ENCODE measurements at places on chromosomes 12 and 14.

DNA sequence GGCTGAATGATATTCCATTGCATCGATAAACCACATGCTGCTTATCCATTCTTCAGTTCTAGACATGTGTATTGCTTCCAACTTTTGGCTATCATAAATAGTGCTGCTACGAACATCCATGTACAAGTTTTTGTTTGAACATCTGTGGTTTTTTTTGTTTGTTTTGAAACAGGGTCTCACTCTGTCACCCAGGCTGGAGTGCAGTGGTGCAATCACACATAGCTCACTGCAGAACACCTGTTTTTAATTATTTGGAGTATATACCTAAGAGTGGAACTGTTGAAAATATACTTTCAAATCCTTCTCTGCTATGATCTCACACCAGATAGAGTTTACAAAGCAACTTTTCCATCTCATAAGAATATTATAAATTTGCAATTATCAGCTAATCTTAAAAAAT lies 124.2 kb downstream of the TTC7B start:
- no peak for DNase-seq

DNA sequence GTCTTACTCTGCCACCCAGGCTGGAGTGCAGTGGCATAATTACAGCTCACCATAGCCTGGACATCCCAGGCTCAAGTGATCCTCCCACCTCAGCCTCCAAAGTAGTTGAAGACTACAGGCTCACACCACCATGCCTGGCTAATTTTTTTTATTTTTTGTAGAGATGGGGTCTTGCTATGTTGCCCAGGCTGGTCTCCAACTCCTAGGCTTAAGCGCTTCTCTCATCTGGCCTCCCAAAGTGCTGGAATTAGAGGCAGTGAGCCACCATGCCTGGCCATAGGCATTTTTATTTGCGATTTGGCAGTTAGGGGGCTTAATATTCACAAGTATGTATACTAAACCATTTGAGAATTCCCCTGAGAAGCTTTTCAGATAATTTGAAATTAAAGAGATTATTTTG lies 19.1 kb downstream of the PNMA1 start:
- no peak for DNase-seq

DNA sequence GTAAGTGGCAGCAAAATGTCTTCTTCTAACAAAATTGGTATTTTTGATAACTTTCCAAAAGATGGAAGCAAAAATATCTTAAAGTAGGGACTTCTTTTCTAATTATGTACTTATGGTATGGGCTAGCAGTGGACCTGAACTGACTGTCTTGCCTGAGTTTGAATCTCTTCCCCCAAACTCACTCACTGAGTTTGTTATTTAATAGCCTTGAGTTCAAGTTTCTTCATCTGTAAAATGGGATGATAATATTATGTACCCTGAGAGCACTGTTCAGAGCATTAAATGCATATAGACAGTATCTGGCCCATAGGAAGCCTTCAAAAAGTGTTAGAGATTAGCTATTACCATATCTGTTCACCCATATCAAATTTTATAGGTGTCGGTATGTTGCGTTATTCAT lies 210.4 kb upstream of the NUDT4 start:
- no peak for DNase-seq

GRCh38 chr14:103143506-103143905 lies 20.2 kb downstream of the TNFAIP2 start:
- no peak for DNase-seq

GRCh38 chr14:93688820-93689219 lies 99.5 kb downstream of the PRIMA1 start:
- no peak for DNase-seq

DNA sequence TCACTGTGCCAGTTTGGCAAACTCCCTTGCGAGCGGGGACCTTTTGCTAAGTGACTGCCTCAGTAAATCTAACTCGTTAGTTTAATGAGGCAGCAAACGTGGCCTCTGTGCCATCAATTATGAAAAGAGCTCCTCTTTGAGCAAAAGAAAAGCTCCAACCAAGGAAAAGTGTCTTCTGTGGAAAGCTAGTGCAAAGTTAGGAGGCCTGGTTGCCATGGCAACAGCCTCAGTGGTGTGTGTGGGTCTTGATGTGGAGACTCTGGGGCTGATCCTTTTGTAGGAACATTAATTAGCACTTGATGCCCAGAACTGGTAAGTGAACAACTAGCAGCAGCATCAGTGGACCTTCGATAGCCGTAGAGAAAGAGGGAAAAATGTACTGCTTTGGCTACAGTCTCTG lies 145.7 kb downstream of the CHST11 start:
- DNase-seq, result no peak

DNA sequence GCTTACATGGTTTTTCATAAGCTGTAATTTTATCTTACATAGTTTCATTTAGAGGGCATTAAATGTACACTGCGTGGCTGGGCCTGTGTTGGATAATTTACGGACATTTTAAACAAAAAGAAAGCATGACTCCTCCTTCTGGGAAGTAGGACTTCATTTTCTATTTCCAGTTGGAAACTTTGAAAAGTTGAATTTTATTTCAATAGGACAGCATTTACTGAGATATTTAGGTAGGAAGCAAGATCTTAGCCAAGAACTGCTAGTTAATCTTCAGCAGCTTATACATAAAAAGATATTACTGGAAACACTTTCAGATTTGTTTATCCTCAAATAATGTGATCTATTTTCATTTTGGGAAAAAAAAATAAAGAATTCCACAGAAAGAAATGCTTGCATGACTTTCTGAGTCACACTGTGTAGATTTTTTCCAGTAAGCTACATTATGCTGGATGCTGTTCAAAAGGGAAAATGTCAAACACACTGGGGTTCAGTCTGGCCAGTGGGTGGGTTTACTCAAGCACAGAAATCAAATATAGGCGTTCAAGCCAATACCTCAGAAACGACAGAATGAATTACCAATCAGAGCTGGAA lies 239.4 kb upstream of the KRR1 start:
- DNase-seq, result no peak

DNA sequence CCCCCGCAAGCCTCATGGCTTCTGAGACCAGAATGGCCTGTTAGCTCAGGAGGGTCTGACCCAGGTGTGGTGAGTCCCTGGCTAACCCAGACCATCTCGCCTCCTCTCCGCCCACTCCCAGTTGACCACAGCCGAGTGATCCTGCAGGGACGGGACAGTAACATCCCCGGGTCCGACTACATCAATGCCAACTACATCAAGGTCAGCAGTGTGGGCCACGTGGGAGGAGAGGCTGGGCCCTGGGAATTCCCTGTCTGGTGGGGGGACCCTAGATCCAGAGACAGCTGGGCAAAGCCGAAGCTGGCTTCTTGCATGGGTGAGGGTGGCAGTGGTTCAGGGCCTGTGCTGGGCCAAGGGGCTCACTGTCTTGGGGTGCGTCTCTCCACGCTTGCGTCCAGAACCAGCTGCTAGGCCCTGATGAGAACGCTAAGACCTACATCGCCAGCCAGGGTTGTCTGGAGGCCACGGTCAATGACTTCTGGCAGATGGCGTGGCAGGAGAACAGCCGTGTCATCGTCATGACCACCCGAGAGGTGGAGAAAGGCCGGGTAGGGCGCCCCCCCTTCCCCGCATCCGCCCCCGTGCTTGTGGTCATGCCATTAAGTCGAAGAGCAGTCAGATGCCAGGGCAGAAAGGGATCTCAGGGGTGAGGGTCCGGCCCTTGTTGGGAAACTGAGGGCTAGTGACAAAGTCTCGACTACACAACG lies 5.0 kb downstream of the PTPN6 start:
- DNase-seq, result no peak

DNA sequence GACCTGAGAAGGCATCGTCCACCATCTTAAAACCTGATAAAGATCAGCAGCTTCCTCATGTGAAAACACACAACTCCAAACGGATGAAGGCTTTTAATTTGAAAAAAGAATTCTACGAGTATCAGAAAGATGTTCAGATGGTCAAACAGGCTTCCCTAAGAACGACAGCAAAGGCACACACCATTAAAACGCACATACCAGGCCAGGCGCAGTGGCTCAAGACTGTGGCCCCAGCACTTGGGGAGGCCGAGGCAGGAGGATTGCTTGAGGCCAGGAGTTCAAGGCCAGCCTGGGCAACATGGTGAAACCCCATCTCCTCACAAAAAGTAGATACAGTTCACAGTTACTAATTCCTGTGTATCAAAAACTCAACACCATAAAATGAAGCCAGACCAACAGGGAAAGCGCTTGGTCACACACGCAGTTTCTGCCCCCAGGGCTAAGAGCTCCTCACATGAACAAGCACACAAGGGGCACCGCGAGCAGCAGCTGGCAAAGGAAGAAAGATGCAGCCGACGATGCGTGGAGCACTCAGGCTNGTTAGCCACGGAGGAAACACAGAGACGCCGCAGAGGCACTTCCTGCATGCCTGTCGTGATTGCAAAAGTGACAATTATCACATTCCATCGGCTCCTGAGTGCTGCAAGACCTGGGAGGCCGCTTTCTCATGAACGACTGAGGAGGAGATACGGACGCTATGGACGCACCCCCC lies 78.0 kb downstream of the NOC4L start:
- no peak for DNase-seq

- peak; percentile 53 for DNase-seq
These were observed 143.7 kb upstream of the DCN start for GRCh38 chr12:91326058-91327027.

GRCh38 chr12:9992296-9992695 lies 6.6 kb downstream of the CLEC1B start:
- DNase-seq, result no peak

DNA sequence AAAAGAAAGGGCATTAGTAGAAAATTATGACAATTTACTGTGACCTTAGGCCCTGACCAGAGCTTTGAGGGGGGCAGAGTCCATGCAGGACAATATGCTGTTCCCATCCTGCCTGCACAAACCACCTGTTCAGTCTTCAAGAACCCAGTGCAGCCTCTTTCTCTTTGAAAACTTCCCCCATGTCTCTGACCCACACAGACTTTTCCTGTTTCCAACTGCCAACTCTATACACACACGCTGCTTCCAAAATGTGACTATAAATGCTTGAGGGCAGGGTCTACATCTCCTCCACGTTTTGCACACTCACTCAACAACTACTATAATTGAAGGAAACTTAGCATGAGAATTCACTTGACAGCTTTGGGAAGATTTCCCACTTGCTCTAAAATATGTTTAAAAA lies 36.6 kb upstream of the SYCP3 start:
- no peak for DNase-seq

DNA sequence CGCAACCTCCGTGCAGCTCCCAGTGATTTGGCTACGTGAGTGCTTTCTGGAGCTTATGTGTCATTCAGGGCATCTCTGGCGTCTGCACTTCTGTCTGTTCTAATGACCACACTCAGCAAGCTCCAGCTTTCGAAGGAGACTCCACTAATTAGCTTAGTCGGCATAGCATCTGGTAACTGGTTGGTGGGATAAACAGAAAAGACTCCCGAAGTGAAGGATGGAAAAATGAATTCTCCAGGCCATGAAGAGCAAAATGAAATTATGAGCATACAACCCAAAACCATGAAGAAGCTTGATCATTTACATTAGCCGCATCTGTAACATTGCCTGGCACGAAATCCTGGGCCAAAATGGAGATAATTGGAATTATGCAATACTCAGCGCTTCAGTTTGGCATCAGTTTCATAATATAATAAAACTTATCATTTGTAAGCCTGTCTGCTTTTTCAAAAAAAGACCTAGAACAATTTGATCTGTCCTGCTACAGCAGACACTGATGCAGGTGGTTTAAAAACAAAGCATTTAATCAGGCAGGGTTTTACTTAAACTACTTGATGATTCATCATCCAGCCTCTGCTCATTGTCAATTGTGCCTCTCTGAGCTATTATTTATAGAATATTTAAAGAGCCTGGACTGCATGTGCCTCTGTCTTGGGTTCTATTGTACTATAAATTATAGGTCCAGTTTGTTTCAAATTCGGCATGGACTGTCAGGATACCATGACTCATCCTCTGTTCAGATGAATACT lies 87.4 kb downstream of the SYT1 start:
- no peak for DNase-seq

GRCh38 chr14:100810861-100811461 lies 15.0 kb upstream of the MEG3 start:
- DNase-seq, result no peak

DNA sequence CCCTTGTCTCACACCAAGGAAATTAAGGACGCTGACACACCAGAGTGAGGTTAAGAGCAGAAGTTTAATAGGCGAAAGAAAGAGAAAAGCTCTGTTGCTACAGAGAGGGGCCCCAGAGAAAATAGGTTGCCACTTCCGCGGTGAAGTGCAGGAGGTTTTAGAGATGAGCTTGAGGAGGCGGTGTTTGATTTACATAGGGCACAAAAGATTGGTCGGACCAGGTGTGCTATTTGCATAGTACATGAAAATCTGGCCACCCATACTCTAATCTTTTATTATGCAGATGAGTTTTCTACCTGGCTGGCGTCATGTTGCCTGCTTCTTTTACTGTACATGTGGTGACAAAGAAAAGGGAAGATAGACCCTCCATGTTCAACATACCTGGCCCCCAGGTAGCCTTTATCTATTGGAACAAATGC lies 23.3 kb upstream of the MYF6 start:
- no peak for DNase-seq

- no peak for DNase-seq
These were observed 203.3 kb downstream of the NAV3 start for GRCh38 chr12:78034025-78034424.

- no peak for DNase-seq
These were observed 835 bp downstream of the VEZT start for GRCh38 chr12:95218150-95219133.

DNA sequence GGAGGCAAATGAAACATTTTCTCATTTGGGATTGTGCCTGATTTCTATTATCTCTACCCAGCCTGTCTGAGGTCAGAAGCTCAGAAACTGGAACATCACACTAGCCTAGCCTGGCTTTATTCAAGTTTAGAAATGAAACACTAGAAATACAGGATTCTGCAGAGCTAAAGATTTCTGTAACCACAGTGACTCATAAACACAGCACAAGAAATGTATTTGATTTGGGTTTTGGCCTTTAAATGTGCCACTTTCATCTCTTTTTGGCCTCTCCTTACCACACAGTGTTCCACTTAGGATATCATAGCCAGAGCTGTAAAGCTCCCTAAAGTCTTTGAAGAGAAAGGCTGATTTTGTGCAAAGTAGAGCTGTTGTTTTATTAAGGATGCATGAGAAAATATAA lies 307.5 kb downstream of the EMP1 start:
- DNase-seq, result no peak

DNA sequence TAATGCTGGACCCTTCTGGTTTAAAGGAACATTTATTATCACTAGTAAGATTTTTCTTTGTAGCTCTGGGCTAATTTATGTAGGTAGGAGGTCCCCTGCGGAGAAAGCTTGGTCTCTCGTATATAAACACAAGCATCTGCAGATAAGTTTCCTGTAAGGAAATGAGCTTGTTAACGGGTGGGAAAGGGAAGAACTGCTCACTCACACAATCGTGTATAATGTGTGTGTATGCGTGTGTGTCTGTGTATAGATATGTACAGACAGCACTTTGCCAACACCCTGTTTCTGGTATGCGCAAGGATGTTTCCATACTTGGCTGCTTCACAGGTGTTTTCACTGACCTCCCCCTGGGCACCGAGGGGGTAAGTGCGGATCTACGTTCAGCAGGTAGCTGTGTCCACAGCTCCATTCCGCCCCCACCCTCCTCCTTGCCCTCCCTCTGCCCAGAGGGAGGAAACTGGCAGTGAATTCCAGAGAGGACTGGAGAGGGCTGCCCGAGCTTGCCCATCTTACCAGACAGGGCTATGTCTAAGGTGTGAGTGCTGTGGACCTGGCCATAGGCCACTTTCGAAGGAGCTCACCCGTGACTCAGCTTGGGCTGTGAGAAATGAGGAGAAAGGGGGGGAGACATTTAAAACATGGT lies 65.2 kb downstream of the NINJ2 start:
- DNase-seq, result no peak

- peak; percentile 85 for DNase-seq
These were observed at the start of gene BDKRB2 for GRCh38 chr14:96204151-96205058. Gene BDKRB2, plus strand, starts transcription at chr14:96204839. Its CDS starts 32,269 bp downstream, at chr14:96237108.

GRCh38 chr14:66000766-66001165 lies 485.4 kb upstream of the CCDC196 start:
- DNase-seq, result no peak
